Cardiac muscle cell (in vitro differentiated cells and primary cell): ENCODE measurements at places on chromosomes 6 and 20. TPM values are rescaled to one million over a fixed set of nuclear protein-coding genes. Genes with fewer than 3 reads are reported as not detected.

Gene ZSCAN31
- 3.8 and 6.8 TPM in 2 replicates for polyA plus RNA-seq

Gene LY86
- 0.24 TPM in 1 of 2 replicates, not detected in the other for polyA plus RNA-seq

Gene FILIP1
- polyA plus RNA-seq, result 64.8 and 84.7 TPM in 2 replicates

DNA sequence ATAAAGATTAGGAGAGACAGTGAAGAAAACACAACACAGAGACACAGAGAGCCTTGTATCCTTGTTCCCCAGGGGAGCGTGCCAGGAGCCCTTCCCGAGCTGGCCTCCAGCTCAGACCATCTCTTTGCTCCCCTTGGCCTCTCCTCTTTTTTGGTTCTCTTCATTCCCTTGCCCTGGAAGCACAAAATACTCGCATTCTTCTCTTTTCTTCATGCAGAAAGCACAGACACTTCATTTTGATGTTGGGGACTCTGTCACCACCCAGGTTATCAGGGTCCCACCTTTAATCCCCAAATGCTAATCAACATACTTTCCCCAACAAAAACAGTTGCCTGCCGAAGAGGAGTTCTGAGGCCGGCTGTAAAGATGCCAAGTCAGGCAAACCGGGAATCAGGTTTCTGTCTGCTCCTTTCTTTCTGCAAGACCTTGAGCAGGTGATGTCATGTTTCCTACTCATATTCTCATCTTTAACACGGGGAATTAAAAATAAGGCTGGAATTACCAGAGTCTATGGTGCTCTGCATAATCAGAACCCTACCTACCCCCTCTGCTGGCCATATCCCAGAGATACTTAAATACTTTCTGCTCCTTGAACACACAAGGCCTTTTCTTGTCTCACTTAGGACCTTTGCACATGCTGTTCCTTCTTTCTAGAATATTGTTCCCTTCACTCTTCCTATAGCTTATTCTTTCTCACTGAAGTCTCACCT lies 21.7 kb downstream of the TGM6 start:
- DNase-seq, result peak; percentile 65

GRCh38 chr20:20691477-20692235 lies 20.8 kb downstream of the RALGAPA2 start:
- DNase-seq, result no peak

GRCh38 chr6:21824431-21825177 lies 231.1 kb downstream of the SOX4 start:
- DNase-seq, result no peak

DNA sequence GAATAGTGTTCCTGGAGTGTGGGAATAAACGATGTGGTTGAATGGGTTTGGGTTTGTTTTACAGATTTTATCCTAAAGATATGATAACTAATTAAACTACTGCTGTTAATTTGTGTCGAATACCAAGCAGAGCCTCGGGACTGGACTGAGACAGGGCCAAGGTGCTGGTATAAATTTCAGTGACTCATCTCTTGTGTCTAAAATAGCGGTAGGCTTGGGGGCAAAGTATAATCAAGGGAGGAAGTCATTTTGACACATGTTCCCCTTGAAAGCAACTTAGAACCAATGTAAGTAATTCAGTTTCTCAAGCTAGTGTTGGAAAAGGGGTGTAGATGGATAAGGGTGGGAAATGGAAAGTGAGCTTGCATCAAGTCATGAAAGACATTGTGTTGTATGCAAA lies 108.4 kb downstream of the PLCB4 start:
- no peak for DNase-seq
